ENCODE measurements at places on chromosomes 1 and 21.

DNA sequence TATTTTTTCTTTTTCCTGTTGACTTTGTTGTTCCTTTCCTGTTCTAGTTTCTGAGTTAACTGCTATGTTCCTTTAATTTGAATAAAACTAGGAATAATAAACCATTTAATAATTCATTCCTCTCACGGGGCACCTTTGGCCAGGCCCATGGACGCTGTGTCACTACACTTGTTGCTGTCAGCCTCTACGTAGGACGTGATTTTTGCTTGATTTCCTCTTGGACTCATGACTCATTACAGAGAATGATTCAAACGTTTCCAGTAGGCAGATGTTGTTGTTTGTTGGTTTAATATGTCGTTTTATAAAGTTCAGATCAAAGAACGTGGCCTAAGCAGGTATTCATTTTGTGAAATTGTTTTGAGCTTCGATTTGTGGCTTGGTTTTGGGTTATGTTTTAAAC lies 9.1 kb upstream of the SLC19A1 start:
- no peak for DNase-seq

GRCh38 chr1:158053276-158053675 lies 59.8 kb downstream of the KIRREL1 start:
- DNase-seq = no peak

DNA sequence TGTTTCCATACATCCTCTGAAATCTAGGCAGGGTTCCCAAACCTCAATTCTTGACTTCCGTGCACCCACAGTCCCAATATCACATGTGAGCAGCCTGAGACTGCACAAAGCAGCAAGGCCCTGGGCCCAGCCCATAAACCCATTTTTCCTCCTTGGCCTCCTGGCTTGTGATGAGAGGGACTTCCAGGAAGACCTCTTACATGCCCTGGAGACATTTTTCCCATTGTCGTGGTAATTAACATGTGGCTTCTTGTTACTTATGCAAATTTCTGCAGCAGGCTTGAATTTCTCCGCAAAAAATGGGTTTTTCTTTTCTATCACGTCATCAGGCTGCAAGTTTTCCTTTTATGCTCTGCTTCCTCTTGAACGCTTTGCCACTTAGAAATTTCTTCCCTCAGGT lies 3.3 kb upstream of the PIGK start:
- DNase-seq = no peak

DNA sequence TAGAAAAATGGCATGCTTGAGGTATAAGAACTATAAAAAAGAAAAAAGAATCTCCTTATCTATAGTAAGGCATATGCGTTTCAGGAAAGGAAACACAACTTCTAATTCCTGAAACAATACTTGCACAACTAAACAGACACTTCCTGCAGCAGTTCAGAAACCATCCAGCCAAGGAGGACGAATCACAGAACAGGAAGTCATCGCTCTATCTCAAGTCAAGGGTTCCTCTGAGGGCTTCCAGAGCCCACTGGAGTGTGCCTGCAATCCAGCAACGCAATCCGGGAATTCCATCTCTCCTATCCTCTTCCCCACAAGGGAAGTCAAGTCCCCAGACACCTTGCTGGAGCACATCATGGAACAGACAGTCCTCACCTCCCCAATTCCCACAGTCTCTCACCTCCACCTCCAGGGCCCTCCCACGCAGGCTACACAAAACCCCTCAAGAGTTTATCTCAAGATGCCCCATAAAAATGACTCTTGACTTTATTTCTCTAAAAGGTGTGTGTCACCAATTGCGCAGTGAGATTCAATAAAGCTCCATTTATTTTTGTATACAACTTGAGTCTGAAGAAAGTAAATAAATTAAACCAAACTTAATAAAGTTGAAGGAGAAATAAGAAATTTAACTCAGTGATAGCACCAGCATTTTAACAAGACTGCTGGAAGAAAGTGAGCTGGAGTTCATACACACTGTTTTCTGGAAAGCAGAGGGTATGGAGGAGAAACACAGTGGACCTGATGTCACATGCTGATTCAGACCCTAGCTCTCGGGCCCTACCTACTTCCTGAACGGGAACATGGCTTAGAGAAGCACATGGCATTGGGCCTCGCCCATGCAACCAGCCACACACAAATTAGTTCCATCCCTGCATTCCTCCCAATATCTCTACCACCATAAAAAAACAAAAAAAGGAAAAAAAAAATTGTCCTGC lies 39.9 kb downstream of the SIPA1L2 start:
- peak; percentile 43 for DNase-seq

GRCh38 chr1:27436204-27437159 lies 44.1 kb downstream of the GPR3 start:
- DNase-seq = peak; percentile 46

Data from HL-60 (cell line).